ENCODE measurements at places on chromosomes 13 and 19. TPM values are rescaled to one million over a fixed set of nuclear protein-coding genes. Genes with fewer than 3 reads are reported as not detected.

The ARHGAP35 gene
- total RNA-seq = 13.7 TPM

- DNase-seq = peak; percentile 69
Observed at GRCh38 chr19:47239610-47240296, 8.8 kb upstream of the BBC3 start.

- DNase-seq = peak; percentile 54
Observed at GRCh38 chr19:40143612-40144011, 47.6 kb upstream of the MAP3K10 start.

The LHFPL6 gene
- total RNA-seq = 1.6 TPM

DNA sequence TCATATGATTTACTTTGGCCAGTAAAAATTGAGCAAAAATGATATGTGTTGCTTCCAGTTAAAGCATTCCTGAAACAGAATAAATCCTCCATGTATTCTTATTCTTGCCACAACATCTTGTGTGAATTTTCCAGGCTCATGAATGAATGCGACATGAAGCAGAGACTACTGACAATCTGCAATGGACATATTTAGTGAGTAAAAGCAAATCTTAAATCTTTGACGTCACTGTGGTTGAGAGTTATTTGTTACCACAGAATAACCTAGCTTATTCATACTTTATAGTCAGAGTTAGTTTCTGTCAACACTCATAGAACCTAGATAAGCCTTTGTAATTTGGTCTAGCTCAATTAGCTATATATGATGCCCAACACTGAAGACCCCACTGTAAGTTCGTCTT, 1443.1 kb downstream of the PCDH9 start:
- no peak for DNase-seq

GRCh38 chr19:18590273-18591272, 2.0 kb downstream of the REX1BD start:
- DNase-seq = no peak

The ZNF653 gene
- 12.9 TPM for total RNA-seq

- DNase-seq = no peak
Observed at GRCh38 chr19:54095136-54095858, 5.3 kb downstream of the OSCAR start.

The QPCTL gene
- 16.7 TPM for total RNA-seq

- no peak for DNase-seq
Observed at GRCh38 chr19:45477186-45477585, 9.4 kb downstream of the FOSB start.

DNA sequence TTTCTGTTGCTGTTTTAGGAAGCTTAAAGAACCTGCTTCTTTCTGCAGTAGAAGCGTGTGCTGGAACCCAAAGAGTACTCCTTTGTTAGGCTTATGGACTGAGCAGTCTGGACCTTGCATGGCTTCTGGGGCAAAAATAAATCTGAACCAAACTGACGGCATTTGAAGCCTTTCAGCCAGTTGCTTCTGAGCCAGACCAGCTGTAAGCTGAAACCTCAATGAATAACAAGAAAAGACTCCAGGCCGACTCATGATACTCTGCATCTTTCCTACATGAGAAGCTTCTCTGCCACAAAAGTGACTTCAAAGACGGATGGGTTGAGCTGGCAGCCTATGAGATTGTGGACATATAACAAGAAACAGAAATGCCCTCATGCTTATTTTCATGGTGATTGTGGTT, 103.1 kb downstream of the TNFRSF19 start:
- no peak for DNase-seq

The KCTD4 gene
- not detected for total RNA-seq

All from activated naive CD8-positive, alpha-beta T cell treated with anti-CD3 and anti-CD28 coated beads for 36 hours (primary cell).